Mesendoderm (in vitro differentiated cells): ENCODE measurements at places on chromosomes 1 and 21.
A peak's percentile ranks its signal among the peaks of the same experiment; 100 is the strongest.

DNA sequence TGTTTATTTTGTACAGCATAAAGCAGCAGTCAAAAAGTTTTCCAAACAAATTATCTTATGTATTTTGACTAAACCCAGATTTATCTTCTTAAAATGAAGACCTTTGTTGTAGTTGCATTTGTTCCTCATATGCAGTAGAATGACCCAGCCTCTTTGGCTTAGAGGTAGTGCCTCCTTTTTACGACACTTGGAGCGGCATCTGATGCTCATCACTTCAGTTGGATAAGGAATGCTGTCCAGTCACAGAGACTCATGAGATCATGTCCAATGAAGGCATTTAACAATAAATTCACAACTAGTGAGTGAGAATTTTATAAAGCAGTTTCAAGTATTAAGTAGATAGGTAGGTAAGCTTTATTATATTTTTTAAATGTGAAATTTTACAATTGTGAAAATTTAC lies 35.2 kb downstream of the PTPRC start:
- DNase-seq = no peak

- DNase-seq = no peak
These were observed 48.7 kb upstream of the LRRC7 start for GRCh38 chr1:69519006-69519405.

DNA sequence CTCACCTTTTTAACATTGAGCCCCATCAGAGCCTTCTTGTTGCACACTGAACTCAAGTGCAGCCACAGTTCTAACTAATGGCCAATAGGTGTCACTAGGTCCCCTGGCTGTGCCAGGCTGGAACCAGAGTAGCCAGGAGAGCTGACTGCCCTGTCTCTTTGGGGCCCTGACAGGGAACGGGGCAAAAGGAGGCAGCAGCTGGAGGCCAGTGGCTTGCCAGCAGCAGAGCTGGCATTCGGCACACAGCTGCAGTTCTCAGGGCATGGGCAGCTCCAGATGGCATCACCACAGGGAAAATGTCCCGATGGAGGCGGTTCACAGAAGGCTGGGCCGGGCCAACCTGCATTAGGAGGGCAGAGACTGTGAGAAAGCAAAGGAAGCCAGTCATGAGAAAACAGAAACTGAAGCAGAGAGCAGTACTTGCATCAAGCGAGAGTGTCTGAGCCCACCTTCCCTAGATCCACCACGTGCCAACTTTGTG lies 188.6 kb downstream of the FCRL5 start:
- peak; percentile 73 for DNase-seq

DNA sequence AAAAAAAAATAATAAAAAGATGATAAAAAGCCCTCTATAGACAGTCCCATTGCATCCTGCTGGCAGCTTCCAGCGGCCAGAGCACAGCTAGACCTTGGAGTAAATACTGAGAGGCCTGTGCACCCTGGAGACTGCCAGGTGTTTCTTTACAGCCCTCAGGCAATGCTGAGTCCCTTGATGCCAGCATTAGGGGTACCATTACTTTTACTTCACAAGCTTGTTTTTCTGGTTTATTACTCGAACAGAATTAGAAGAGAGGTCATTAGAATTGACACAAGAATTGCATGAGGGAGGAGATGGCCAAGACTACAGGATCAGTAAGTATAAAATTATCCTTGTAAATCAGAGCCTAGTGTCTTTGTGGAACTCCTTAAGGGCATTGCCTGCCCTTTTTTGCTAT lies 43.6 kb downstream of the AKNAD1 start:
- no peak for DNase-seq

- no peak for DNase-seq
These were observed 87.0 kb downstream of the NCAM2 start for GRCh38 chr21:21085206-21085605.

GRCh38 chr1:182335771-182336566 lies 55.6 kb downstream of the GLUL start:
- DNase-seq = no peak

DNA sequence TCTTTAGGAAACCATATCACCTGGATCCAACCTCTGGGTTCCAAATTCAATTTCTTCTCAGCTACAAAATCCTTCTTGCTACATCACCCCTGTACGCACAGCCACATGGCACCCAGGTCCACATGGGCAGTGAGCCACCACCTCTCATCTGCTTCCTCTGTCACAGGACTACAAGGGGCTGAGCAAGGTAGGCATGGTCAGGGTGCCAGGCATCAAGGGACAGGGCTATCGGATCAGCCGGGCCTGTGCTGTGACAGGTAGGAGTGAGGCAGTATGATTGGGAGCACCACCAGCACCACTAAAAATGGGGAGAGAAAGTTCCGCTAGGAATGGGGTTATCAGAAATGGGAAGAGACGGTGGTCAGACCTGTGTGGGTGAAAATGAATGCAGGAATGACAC lies 29.4 kb downstream of the S100A6 start:
- DNase-seq = no peak

DNA sequence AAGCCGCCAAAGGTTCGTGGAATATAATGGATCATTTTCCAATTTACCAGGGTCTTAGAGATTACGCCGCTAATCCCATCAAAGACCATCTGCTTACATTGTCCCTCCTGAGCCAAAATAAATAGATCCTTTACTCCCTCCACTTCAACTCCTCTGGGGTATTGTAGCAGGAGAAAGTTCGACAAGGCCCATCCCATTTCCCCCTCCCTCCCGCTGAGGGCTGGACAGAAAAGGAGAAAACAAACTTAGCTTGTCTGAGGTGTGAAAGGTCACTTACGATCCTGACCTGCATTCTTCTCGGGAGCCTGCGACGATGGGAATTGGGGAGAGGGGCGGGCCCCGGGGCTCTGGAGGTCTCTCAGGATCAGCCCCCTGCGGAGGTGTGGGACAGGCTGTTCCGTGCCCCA lies 60.8 kb downstream of the MEF2D start:
- peak; percentile 97 for DNase-seq

GRCh38 chr1:119870917-119871596 lies 25.3 kb downstream of the ADAM30 start:
- peak; percentile 87 for DNase-seq

GRCh38 chr1:24966724-24967346 lies 36.8 kb upstream of the RUNX3 start:
- peak; percentile 67 for DNase-seq

- DNase-seq = peak; percentile 21
These were observed 39.0 kb downstream of the FYB2 start for GRCh38 chr1:56780128-56780750.

- DNase-seq = no peak
These were observed 26.6 kb upstream of the RGS13 start for GRCh38 chr1:192609110-192610079.

DNA sequence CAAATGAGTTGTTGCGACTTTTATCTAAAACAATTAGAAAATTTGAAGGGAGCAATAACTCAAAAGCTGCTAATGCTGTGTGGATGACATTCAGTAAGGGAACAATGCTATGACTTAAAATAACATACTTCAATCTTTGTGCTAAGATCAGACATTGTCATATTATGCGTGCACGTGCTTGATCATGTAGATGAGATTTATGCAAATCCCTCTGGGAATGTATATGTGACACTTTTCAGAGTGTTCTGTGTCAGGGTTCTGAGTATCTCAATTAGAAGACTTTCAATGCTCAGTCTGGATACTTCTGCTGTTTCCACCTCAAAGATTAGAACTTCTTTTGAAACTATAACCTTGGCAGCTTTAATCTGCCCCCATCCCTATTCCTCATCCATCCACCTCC lies 18.6 kb upstream of the POU2F1 start:
- DNase-seq = no peak

GRCh38 chr1:15099441-15100120 lies 54.0 kb upstream of the TMEM51 start:
- no peak for DNase-seq

- no peak for DNase-seq
These were observed 39.4 kb downstream of the CDC14A start for GRCh38 chr1:100391675-100392074.

DNA sequence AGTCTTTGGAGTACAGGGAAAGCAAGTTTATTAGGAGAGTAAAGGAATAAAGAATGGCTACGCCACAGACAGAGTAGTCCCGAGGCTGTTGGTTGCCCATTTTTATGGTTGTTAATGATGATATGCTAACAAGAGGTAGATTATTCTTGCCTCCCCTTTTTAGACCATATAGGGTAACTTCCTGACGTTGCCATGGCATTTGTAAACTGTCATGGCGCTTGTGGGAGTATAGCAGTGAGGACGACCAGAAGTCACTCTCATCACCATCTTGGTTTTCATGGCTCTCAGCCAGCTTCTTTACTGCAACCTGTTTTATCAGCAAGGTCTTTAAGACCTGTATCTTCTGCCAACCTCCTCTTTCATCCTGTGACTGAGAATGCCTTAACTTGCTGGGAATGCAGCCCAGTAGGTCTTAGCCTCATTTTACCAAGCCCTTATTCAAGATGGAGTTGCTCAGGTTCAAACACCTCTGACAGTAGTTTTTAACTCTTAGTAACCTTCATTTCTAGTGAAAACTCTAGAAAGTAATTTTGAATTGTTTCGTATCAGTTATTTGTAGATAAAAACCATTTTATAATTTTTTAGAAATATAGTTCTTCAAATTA lies 26.2 kb downstream of the TCP10L start:
- no peak for DNase-seq

DNA sequence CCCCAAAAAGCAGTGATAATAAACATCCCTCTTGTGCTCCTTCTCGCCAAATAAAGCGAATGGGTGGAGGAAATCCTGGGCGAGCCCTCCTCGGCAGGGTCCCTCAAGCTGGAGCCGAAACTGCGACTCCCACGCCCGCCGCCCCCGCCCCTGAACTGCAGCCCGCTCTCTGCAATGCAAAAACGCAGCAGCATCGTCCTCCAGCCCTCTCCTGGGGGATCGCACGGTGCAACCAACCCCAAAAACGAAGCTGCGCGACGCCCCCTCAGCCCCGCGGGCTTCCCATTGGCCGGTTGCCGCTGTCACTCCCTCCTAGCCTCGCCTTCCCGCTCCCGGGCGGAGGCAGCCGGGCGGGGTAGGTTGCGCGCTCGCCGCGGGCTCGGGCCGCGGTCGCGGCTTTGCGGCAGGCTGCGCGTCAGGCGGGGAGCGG lies at the start of gene TMCC2:
Gene TMCC2 (plus strand): TSS at position 363 of the 430 bp plus-strand sequence. CDS start 619 bp downstream, outside the sequence.
- DNase-seq = peak; percentile 97

- peak; percentile 51 for DNase-seq
These were observed 64.0 kb downstream of the PRDM2 start for GRCh38 chr1:13763991-13764390.

DNA sequence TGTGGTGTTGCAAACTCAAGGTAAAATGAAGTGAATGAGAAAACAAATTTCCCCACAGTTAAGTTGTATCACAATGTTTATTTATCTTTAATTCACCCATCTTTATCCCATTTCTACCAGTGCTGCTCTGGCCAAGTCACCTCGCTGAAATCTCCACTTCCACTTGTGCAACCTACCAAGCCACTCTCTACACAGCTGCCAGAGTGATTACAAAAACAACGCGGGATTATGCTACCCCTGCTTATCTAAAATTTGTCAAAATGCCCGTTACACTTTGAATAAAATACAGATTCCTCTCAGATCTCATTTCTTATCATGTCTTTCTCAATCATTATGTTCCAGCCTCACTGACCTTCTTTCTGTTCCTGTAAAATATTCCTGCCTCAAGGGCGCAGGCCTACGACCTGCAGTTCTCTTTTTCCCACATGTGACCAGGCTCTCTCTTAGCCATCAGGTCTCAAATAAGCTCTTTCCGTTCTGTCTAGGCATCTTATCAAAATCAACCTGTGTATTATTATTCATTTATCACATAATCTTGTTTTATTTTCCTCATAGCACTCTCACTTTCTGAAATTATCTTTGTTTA lies 95.6 kb downstream of the NTMT2 start:
- DNase-seq = no peak
